Large intestine (tissue), 12 donors: ENCODE measurements at places on chromosomes 13 and 19.

- H3K4me1 ChIP-seq, result no peaks in the 10 kb centered on the region
- H3K27me3 ChIP-seq, result no peaks in the 10 kb centered on the region
- DNase-seq, result no peak
- no peaks in the 10 kb centered on the region for H3K36me3 ChIP-seq
- no peak overlapping the region for H3K27ac ChIP-seq
These were observed 307.5 kb downstream of the RBM26 start for GRCh38 chr13:79098596-79098995.

- H3K4me3 ChIP-seq, result no peak overlapping the region
- DNase-seq, result no peak
- H3K4me1 ChIP-seq, result no peaks in the 10 kb centered on the region
These were observed 27.0 kb downstream of the TEX29 start for GRCh38 chr13:111347438-111347837.

DNA sequence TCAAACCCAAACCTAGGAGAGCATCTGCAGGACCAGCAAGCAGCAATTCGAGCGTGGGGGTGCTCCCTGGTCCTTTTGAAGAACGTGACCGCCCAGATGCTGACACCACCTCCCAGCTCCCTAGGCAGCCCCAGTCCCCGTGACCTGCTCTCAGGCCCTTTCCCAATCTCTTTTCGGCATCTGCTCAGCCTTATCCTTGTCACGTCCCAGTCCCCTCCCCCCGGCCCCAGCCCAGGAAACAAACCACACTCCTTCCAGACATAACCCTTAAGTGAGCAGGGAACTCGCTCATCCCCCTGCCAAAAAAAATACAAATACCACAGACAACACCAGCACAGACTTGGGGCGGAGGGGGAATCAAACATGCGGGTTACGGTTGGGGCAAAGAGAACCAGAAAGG, 3.3 kb downstream of the MLLT1 start:
- H3K27me3 ChIP-seq, result no peaks in the 10 kb centered on the region
- H3K27ac ChIP-seq, result peak overlapping the region; percentile 18
- no peak overlapping the region for H3K4me3 ChIP-seq
- H3K4me1 ChIP-seq, result peaks cover 54% of the 10 kb centered on the region

- H3K36me3 ChIP-seq, result no peaks in the 10 kb centered on the region
- no peaks in the 10 kb centered on the region for H3K27me3 ChIP-seq
- H3K4me1 ChIP-seq, result no peaks in the 10 kb centered on the region
- no peak overlapping the region for H3K27ac ChIP-seq
- DNase-seq, result no peak
- no peak overlapping the region for H3K4me3 ChIP-seq
These were observed 66.9 kb upstream of the CACNA1A start for GRCh38 chr19:13573056-13573667.

DNA sequence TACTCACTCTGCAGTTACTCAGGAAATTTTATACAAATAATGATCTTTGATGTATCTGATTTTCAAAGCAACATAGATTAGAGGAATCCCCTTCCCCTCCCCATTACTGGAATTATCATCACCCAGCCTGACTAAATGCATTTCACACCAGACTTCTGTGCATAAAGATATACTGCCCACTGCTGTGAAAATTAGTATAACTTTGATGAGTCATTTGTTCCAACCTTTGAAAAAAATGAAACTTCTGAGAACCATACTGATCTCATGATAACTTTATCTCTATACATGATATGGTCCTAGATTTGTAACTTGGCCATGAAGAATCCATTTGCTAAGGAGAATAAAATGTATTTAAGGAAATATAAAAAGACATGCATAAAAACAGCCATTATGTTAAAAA, 63.9 kb downstream of the GPC6 start:
- H3K36me3 ChIP-seq, result no peaks in the 10 kb centered on the region
- no peaks in the 10 kb centered on the region for H3K4me1 ChIP-seq
- H3K27me3 ChIP-seq, result no peaks in the 10 kb centered on the region

- DNase-seq, result no peak
- no peak overlapping the region for H3K27ac ChIP-seq
- H3K27me3 ChIP-seq, result no peaks in the 10 kb centered on the region
- H3K4me1 ChIP-seq, result no peaks in the 10 kb centered on the region
These were observed 419.9 kb upstream of the PRR20A start for GRCh38 chr13:56720841-56721240.

DNA sequence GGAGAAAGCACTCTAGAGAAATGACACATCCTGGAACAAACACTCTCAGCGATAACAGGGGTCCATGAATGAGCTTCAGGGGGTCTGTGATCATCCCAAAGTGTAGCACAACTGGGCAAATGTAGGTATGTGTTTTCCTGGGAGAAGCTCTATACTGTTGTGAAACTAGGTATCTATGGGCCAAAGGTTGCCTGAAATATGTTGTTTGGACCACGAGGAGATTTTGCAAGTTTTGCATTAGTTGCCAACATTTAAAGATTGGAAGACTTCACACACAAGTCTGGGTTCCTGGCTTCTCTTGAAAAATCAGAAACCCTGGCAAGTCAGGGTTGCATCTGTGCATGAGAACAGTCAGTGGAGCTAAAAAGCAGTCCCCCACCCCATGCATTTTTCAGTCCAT, 26.7 kb upstream of the POU2F2 start:
- no peak for DNase-seq
- H3K4me1 ChIP-seq, result no peaks in the 10 kb centered on the region
- no peak overlapping the region for H3K4me3 ChIP-seq
- no peaks in the 10 kb centered on the region for H3K36me3 ChIP-seq
- no peak overlapping the region for H3K27ac ChIP-seq

GRCh38 chr19:29552454-29553280, 26.9 kb downstream of the VSTM2B start:
- no peaks in the 10 kb centered on the region for H3K27me3 ChIP-seq
- H3K27ac ChIP-seq, result no peak overlapping the region
- H3K4me3 ChIP-seq, result no peak overlapping the region
- peaks cover 11% of the 10 kb centered on the region for H3K4me1 ChIP-seq

GRCh38 chr13:23651887-23652286, 81.7 kb downstream of the TNFRSF19 start:
- H3K4me1 ChIP-seq, result no peaks in the 10 kb centered on the region
- no peak overlapping the region for H3K4me3 ChIP-seq
- no peak overlapping the region for H3K27ac ChIP-seq
- no peaks in the 10 kb centered on the region for H3K36me3 ChIP-seq
- no peaks in the 10 kb centered on the region for H3K27me3 ChIP-seq

DNA sequence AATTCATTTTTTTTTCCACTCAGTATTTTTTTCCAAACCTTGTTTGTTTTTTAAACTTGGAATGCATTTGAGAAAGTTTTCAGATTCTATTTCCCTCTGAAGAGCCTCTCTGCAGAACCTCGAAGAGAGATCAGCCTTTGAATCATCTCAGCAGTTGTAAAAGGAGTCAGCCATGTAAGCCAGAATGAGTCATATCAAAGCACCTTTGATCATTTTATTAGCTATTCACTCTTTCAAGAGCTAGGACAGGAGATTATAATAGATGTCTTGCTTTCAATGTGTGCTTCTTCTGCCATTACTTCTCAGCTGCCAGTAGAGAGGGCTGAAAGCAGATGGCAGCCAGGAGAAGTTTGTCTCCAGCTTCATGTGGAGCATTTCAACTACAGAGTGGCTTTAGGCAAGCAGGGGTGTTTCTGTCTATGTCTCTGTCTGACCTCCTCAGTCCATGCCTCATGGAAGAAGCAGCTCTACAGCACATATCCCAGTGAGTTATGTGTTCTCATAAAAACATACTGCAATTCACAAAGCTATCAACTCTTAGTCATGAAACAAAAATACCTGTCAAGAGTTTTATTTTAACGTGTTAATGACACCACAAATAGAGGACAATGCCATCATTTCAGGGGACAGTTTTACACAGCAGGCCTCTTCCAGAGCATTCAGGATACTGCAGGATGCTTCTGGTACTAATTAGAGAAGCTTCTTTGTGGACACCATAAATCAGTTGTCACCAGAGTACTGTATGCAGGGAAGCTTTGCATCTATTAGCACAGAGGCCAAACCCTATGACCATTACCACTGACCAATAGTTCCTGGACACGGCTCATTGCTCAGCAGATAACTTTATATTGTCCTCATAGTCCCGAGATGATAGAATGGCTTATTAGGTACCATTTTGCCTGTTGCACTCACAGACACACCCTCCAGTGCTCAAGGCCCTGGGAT, 94.3 kb downstream of the NHLRC3 start:
- H3K36me3 ChIP-seq, result no peaks in the 10 kb centered on the region
- H3K27ac ChIP-seq, result peak overlapping the region; percentile 9
- DNase-seq, result peak; percentile 57
- no peak overlapping the region for H3K4me3 ChIP-seq

DNA sequence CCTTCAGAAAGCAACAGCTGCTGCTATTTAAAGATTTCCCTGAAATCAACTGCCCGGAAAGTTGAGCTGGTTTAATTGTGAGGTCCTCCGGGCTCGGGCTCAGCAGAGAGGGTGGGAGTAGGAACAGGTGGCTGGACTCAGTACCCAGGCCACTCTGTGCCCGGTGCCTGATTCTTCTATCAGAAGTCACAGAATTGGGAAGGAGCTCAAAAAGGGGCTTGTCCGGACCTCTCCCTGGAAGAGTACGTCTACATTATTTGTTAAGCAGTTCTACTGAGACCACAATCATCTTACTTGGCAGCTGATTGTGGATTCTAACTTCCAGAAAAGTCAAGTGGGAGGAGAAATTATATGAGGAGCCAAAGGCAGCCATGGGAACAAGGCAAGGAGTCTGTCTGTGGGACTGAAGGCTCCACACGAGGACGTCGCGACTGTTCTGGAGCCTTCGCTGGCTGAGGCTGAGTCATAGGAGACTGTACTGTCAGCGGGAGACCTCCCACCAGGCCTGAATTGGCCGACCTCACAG, 91.7 kb upstream of the ANKRD10 start:
- H3K4me3 ChIP-seq, result no peak overlapping the region
- H3K4me1 ChIP-seq, result no peaks in the 10 kb centered on the region
- H3K27me3 ChIP-seq, result no peaks in the 10 kb centered on the region
- peak; percentile 69 for DNase-seq
- peak overlapping the region; percentile 49 for H3K27ac ChIP-seq
- no peaks in the 10 kb centered on the region for H3K36me3 ChIP-seq

DNA sequence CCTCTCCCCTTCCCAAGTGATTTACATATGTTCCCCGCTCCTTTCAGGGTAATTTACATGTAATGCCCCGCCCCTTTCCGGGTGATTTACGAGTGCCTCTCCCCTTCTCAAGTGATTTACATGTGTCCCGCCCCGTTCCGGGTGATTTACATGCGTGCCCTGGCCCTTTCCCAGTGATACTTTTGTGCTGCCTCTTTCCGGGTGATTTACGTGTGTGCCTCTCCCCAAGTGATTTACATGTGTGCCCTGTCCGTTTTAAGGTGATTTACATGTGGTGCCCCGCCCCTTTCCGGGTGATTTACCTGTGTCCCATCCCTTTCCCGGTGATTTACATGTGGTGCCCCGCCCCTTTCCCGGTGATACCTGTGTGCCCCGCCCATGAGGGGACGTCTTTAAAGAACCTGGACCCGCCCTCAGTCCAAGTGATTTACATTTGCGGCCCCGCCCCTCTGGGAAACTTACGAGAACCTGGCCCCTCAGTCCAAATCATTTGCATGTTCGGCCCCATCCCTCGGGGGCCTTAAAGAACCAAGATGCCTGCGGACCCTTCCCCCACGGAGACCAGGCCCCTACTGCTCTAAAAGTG, 559 bp upstream of the LENG9 start:
- H3K27ac ChIP-seq, result peak overlapping the region; percentile 98
- DNase-seq, result peak; percentile 94
- H3K27me3 ChIP-seq, result no peaks in the 10 kb centered on the region
- peaks cover 41% of the 10 kb centered on the region for H3K36me3 ChIP-seq
- peak overlapping the region; percentile 54 for H3K4me3 ChIP-seq

DNA sequence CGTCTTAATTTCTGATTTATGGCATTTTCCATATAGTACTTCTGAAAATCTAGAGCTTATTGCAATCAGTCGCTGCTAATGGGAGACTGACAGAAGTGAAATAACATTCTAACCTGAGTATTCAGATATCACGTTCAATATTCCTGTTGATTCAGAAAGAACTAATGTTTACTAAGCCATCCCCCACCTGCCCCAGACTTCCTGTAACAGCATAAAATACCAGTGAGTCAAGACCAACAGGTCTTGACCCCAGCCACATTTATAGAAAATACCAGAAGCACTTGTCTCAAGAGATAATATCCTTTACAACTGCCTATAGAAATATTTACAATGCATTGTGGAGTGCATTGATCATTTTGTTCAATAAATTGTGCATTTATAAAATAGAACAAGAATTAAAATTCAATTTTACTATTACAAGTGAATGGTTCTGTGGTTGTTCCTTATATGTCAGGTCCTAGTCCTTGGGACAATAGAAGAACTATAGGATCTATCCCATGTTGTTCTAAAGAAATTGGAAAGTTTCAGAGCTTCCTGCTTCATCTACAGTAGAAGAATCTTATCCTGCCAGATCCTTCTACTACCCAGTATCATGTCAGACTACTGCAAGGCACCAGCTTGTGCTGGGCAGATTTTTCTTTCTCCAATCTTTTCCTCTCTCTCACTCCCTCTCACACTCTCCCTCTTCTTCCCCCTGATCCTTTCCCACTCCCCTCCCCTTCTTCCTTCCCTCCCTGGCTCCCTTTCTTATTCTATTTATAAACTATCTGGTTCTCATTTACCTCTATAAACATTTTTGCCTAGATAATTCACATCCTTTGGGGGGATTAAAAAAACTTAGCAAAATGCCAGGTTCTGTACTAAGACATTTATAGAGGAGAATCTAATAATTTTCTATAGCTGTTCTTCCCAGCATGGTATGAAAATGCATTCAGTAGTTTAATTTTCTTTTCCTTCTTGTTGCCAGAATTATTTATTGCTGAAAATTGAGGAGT, 629.9 kb downstream of the DIAPH3 start:
- no peaks in the 10 kb centered on the region for H3K36me3 ChIP-seq
- H3K27ac ChIP-seq, result no peak overlapping the region
- H3K27me3 ChIP-seq, result no peaks in the 10 kb centered on the region
- no peak overlapping the region for H3K4me3 ChIP-seq

GRCh38 chr13:98460516-98460915, 116.4 kb downstream of the STK24 start:
- H3K27ac ChIP-seq, result no peak overlapping the region
- H3K36me3 ChIP-seq, result peaks cover 89% of the 10 kb centered on the region
- no peak for DNase-seq
- H3K4me1 ChIP-seq, result no peaks in the 10 kb centered on the region

DNA sequence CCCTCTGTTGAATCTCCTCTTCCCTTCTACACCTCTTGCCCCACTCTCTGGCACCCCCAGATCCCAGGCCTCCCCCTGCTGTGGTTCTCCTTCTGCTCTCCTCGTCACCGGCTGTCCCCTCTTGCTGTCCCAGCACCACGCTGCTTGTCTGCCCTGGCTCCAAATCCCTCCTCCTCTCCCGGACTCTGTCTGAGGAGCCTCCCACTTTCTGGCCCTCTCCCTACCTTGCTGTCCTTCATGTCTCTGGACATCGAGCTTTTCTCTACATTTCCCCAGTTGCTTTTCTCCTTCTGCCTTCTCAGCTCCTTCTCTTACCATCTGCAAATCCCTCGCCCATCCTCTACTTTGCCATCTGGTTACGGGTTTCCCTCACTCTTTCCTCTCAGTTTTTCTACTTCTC, 1.2 kb downstream of the ZNF347 start:
- H3K4me1 ChIP-seq, result peaks cover 6% of the 10 kb centered on the region
- H3K27me3 ChIP-seq, result no peaks in the 10 kb centered on the region
- peaks cover 18% of the 10 kb centered on the region for H3K36me3 ChIP-seq
- peak overlapping the region; percentile 57 for H3K4me3 ChIP-seq
- no peak for DNase-seq
- H3K27ac ChIP-seq, result peak overlapping the region; percentile 75
